ENCODE measurements at places on chromosomes 1 and 21.

DNA sequence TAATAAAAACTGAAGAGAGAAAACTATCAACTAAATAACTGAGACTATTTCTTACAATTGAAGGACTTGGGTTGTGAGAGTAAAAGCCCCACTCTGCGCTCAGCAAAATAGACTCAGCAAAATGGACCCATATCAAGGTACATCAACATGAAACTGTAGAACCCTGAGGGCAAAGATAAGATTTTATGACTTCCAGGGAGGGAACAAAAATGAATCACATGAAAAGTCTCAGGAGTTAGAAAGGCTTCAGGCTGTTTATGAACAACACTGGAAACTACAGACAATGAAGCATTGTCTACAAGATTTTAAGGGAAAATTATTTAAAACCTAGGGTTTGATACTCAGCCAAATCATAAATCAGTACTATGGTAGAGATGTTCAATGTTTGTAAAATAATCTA lies 434.3 kb downstream of the PTPRC start:
- DNase-seq, result no peak

- no peak for DNase-seq
Observed at GRCh38 chr1:5559078-5559477, 433.1 kb downstream of the NPHP4 start.

DNA sequence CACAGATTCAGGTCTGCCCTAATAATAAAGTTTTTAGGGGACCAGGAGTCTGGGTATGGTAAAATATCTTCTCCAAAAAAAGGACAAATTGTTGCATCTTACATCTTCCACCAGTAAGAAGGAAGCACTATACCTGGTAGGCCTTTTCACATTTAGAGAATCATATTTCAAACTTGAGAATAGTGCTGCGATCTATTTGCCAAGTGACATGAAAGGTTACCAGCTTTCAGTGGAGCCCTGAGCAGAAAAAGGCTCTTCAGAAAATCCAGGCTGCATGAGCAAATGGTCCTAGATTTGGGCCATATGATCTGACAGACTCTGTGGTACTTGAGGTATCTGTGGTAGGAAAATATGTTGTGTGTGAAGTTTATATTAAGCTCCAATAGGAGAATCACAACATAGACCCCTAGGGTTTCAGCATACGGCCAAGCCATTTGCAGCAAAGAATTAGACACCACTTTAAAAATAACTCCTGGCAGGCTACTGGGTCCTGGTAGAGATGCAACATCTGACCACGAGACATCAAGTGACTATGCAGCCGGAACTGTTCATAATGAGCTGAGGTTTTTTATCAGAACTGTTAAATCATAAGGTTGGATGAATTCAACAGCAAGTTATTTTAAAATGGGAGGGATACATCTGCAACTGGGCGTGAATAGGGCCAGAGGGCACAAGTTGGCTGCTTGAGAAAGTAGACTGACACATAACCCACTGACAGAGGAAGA lies 38.6 kb upstream of the CCDC190 start:
- no peak for DNase-seq

DNA sequence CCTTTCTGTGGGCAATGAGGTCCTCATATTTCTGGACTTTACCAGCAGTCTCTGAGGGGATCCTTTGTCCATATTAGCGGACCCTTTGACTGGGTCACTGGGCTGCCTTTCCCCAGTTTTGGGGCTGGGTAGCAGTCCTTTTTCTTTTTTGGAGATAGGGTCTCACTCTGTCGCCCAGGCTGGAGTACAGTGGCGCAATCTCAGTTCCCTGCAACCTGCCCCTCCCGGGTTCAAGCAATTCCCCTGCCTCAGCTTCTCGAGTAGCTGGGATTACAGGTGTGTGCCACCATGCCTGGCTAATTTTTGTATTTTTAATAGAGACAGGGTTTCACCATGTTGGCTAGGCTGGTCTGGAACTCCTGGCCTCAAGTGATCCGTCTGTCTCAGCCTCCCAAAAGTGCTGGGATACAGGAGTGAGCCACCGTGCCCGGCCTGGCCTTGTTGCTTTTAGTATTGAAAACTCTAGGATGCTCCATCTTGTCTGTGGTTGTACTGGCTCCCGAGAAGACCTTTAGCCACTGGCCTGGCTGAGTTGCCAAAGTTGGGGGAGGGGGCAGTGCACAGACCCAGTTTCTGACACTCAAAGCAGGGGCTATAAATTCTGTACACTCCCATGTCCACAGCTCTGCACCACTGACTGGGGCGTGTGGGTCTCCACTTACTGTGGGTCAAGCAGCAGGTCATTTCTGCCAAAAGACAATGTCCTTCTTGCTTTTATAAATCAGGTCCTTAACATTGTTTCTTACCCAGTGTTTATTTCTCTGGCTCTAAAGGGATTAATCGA lies 33.1 kb downstream of the MAN1C1 start:
- no peak for DNase-seq

DNA sequence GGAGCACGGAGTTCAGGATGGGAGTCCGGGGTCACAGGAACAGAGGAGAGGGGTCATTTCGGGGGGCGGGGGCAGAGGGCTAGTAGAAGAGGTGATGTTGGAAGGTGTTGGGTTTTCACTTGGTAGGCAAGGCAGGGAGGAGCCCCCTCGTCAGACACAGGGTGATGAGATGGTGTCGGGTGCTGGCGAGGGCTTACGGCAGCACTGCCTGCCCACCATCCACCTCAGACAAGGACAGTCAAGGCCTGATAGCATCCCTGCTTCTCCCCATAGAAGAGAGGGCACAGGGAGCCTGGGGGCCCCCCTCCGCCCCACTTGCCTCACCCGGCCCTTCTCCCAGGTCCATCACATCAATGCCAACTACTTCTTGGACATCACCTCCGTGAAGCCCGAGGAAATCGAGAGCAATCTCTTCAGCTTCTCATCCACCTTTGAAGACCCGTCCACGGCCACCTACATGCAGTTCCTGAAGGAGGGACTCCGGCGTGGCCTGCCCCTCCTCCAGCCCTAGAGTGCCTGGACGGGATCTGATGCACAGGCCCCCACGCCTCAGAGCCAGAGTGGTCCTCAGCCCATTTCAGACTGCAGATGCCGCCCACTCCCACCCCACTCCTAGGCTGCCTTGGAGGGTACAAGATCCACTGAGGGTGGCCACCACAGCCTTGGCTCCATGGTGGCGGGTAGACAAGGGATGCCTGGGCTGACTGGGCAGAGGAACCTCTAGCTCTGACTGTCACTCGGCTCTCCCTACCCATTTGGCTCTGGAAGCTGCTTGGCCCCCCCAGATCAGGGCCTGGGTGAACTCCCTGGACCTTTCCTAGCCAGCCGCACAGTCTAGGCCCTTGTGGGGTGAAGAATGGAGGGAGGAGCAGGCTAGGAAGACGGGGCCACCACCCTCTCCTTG lies 4.3 kb upstream of the MTFR1L start:
- no peak for DNase-seq

DNA sequence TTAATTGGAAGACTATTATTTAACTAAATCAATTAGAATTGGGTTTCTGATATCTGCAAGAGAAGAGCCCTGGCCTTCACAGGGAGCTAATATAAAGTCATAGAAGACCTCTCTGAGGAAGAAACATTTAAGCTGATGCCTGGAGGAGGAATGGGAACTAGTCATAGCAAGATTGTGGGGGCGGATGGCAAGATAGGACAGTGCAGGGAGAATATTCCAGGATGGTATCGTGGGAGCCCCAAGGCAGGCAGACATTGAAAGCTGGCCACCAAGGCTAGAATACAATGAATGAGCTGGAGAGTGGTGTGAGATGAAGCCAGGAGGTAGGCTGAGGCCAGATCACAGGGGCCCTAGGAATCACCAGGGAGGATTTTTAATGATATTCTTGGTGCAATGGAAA lies 20.8 kb upstream of the MYSM1 start:
- DNase-seq, result no peak

- DNase-seq, result no peak
Observed at GRCh38 chr1:209720826-209721225, 16.2 kb downstream of the HSD11B1 start.

GRCh38 chr1:168535536-168535935 lies 8.3 kb downstream of the XCL2 start:
- DNase-seq, result no peak

GRCh38 chr1:214551436-214552173 lies at the start of gene PTPN14:
Gene PTPN14, minus strand, starts transcription at chr1:214551602. Its CDS starts 86,799 bp downstream, at chr1:214464803.
- no peak for DNase-seq

GRCh38 chr1:203769505-203770343 lies 4.7 kb downstream of the LAX1 start:
- DNase-seq, result no peak

Data from activated CD4-positive, alpha-beta T cell treated with anti-CD3 and anti-CD28 coated beads, Interleukin-2, amount 50 U/mL, for 24 hours (primary cell).